ENCODE measurements at places on chromosomes 2 and 18. TPM values are rescaled to one million over a fixed set of nuclear protein-coding genes. Genes with fewer than 3 reads are reported as not detected.

Gene GPR35
- total RNA-seq, result 0.39 TPM

DNA sequence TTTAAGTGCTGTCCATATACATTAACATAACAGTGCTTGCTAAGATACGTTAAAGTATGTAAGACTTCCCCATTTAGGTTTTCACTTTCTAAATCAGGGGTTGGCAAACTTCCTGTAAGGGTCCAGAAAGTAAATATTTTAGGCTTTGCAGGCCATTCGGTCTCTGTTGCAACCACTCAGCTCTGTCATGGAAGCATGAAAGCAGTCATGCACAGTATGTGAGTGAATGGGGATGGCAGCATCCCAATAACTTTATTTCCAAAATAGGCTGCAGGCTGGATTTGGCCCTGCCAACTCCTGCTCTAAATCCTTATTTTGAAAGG is 128.7 kb downstream of the PLA2R1 start:
- DNase-seq, result no peak

Gene REEP1
- 1.6 TPM for total RNA-seq

DNA sequence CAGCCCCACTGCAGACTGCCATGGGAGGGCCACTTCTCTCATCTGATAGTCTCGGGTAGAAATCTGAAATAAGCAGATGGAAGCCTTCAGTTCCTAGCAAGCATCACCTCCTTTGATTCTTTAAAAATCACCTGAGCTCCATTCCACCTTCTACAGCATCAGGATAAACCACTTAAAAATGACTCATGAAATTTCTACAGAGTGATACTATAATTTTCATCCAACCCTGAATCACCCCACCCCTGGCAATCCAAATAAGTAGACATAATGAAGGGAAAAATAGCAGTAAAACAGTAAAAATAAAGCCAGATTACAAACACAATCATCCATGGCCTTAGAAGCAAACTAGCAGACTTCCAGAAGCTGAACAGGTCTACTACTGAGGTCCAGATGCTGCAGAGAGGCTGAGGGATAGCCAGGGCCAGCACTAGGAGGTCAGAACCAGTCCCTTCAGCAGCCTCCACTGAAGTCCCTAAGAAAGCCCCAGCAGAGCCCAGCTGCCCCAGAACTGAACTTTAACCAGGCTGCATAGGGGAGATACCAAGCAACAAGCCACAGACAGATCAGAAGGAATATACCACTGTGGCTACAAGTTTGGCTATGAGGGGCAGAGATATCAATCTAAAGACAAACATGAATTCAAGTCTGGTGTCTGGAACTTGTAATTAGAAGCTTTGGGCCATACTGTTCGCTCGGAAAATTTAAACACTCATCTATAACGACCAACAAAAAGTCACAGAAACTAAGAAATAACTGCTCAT is 54.7 kb upstream of the RNU4ATAC start:
- no peak for DNase-seq

Gene SIX3
- total RNA-seq, result not detected

GRCh38 chr18:78085241-78086185 is 835.9 kb downstream of the GALR1 start:
- no peak for DNase-seq

- peak; percentile 48 for DNase-seq
Measured at GRCh38 chr18:36064027-36064808, 3.1 kb downstream of the RPRD1A start.

DNA sequence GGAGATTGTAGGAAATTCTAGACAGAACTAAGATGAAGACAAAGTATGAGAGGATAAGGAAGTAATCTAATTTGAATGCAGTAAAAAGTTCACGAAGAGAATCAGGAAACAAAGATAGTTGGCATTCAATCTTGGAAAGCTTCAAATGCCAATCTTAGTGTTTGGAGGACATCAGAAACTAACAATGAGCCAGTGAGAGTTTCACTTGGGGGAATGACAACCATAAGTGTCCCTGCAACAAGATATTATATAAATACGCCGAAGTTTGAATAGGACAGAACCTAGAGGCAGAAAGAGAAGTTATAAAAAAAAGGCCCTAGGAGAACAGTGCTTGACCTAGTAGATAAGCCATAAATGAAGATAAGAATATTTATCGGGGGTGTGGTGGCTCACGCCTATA is 11.1 kb downstream of the SNRPG start:
- DNase-seq, result no peak

DNA sequence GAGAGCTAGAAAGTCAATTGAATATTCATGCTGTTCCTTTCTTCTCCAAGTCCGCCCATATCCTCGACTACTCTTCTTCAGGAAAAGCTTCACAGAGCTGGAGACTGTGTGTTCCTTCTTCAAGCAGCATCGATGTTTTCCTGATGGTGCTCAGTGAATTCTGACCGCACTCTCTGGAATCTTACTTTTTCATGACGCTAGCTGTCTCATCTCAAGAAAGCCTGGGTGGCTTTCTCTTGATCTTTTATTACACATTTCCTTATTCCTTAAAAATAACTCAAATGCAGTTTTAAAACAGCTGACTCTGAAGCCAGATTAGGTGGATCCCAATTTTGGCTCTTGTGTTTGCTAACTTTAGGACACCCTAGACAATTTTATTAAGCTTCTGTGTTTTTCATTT is 1245.1 kb upstream of the LRRTM1 start:
- DNase-seq, result peak; percentile 1

Gene IL36G
- total RNA-seq, result 0.70 TPM

DNA sequence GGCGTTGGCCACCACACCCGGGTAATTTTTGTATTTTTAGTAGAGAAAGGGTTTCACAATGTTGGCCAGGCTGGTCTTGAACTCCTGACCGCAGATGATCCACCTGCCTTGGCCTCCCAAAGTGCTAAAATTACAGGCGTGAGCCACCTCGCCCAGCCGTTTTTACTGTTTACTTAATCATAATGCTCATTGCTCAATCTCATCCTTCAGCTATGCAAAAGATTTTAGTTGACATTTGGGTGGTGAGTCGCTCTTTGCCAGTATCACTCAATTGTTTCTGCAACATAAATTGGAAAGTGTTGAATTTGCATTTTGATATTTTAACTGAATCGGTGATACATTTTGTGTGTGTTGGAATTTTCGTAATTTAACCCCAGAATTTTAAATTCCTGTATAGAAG is 7.8 kb upstream of the ZNF532 start:
- no peak for DNase-seq

GRCh38 chr18:5542515-5543035 is 1.2 kb downstream of the EPB41L3 start:
- peak; percentile 50 for DNase-seq

- DNase-seq, result no peak
Measured at GRCh38 chr2:29068513-29068912, 5.8 kb downstream of the PCARE start.

GRCh38 chr18:45008694-45009413 is 328.2 kb downstream of the SETBP1 start:
- no peak for DNase-seq

DNA sequence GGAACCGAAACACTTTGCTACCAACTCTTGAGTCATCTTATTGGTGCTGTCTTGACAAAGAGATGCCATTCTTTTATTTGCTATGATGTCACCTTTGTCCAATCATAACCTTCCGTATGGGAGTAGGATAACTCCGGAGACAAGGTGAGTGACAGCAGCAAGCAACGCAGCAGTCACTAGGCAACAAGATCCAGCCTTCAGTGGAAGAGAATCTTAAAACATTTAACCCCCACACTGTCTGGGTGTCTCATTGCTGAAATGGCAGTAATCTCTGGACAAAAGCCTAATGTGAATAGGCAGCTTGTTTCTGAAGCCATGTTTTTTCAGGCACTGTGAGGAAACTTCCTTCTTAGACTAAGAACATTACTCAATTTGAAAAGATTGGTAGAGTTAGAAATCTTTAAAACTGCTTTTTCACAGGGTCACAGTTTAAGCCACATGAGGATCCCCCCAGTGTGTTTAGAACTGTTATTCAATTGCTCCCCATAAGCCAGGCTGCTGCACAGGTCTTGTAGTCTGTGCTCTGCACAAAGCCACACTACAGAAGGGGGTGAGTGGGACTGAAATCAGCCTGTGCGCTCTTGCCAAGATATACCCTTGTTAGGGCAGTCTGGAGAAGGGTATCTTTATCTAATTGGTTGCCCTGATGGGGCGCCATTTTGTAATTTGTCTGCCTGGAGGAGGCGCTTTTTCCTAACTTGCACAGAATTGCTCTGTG is 131.5 kb upstream of the STON1 start:
- DNase-seq, result peak; percentile 17

DNA sequence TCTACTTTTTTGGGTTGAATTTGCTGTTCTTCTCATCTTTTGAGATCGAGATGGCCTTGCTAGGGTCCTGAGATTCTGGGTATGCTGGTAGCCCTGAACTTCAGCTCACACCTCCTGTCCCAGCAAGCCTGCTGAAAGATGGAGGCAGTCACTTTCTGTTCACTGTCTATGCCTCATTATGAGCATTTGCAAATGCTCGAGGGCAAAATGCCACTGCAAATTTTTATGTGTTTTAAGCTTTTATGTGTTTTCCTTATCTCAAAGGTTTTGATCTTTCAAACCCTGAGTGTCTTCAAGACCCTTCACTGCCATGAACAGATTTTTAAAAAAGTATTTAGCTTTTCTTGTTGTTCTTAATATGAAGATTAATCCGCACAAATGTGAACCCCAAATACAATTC is 766.7 kb upstream of the HS6ST1 start:
- no peak for DNase-seq

DNA sequence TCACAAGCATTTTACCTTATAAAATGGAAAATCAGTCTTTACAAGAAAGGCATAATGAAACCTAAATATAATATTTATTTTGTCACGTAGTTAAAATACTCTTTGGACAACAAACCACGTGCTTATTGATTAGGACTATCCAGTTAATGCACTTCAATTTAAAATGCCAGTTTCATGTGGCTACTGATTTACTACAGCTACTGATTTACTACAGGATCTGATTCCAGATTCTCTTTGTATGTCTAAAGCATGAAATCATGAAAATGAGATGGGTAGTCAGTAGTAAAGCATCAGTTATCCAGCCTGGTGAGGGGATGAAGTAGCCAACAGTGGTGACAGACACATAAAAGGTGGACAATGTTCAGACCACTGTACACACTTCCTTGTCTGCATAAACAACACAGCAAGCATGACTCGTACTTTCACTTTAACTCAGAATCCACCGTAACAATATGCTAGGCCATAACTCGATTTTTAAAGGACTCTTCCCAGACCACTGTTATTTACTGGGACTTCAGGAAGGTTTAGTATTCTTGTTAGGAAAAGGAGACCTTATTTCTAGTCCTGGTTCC is 24.9 kb downstream of the ACAA2 start:
- DNase-seq, result no peak

DNA sequence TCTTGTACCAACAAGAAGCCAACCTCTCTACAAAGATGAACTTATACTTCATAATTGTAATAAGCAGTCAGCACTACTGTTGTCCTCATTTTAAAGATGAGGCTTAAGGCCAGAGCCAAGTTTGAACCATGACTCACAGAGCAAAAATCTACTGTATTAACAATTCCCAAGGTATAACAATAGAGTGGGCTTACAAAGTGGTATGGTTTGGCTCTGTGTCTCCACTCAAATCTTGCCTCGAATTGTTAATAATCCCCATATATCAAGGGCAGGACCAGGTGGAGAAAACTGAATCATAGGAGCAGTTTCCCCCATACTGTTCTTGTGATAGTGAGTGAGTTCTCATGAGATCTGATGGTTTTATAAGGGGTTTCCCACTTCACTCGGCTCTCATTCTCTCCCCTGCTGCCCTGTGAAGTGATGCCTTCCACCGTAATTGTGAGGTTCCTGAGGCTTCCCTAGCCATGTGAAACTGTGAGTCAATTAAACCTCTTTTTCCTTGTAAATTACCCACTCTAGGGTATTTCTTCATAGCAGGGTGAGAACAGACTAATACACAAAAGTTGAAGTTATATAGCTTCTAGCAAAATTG is 19.5 kb downstream of the MRPL44 start:
- DNase-seq, result no peak

Gene DUSP2
- 10.5 TPM for total RNA-seq

Gene CASP10
- total RNA-seq, result 3.5 TPM

DNA sequence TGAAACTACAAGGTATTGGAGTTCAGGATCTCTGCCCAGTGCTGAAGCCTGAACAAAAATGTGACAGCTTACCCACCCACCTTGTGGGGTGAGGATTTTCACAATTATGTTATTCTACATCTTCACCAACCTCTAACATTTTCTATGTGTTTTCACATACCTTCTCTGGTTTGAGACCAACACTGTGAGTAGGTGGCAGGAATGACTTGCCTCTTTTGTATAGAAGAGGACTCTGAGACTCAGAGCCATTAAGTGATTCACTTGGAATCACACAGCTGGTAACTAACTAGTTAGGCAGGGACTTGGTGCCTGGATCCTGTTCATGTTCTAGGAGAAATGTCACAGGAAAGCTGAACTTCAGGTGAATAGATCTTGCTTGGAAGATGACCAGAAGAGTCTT is 14.8 kb upstream of the SRBD1 start:
- DNase-seq, result no peak

Gene CD207
- total RNA-seq, result not detected

GRCh38 chr2:70946832-70947442 is 11.2 kb downstream of the ATP6V1B1 start:
- peak; percentile 86 for DNase-seq

GRCh38 chr18:44541781-44542180 is 138.9 kb upstream of the SETBP1 start:
- DNase-seq, result no peak

- no peak for DNase-seq
Measured at GRCh38 chr2:235416858-235417499, 76.9 kb upstream of the AGAP1 start.

Gene RFTN2
- total RNA-seq, result 1.0 TPM

Gene AGAP1
- 25.1 TPM for total RNA-seq

DNA sequence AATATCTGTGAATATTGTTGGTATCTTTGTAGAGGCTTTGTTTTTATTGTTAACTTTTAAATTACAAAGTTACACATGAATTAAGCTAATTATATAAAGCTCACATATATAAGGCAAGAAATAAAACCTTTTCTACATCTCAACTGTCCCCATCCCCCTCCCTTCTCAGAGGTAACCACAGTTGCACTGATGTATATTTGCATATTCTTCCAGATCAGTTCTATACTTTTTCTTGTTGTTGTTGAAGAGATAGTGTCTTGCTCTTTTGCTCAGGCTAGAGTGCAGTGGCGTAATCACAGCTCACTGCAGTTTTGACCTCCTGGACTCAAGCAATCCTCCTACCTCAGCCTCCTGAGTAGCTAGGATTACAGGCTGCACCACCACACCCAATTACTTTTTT is 36.0 kb upstream of the CDC42EP3 start:
- DNase-seq, result peak; percentile 11

DNA sequence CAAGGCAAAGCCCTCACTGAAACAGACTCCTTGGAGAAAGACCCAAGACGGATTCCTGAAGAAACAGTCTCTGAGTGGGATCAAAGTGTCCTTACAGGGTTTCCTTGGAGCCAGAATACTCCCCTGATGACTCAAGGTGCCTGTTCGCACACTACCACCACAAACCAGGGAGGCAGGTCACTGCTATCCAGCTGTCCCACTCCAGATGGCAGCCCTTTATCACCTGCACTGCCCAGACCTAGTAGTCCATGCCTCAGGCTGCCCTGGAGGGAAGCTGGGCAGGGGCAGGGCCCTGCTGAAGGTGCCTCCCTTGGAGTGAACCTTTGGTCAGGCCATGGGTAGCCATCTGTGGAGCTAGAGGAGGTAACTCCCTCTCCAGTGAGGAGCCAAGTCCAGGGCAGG is 34.1 kb downstream of the TRABD2A start:
- DNase-seq, result no peak

Gene NOL4
- total RNA-seq, result 4.4 TPM

Gene MATN3
- 6.4 TPM for total RNA-seq

Gene KCNE4
- total RNA-seq, result not detected

GRCh38 chr2:202491514-202491913 is 115.4 kb downstream of the BMPR2 start:
- peak; percentile 8 for DNase-seq

- no peak for DNase-seq
Measured at GRCh38 chr18:62894681-62895390, 179.5 kb downstream of the PHLPP1 start.
